Ureter (tissue), 1 donor: ENCODE measurements at places on chromosomes 7 and 10. TPM values are rescaled to one million over a fixed set of nuclear protein-coding genes. Genes with fewer than 3 reads are reported as not detected.

Gene ADAMTS14
- 2.1 TPM for total RNA-seq

Gene ZP3
- 23.3 TPM for total RNA-seq

Gene BUD31
- 104 TPM for total RNA-seq

Gene PLCE1
- 59.2 TPM for total RNA-seq

Gene RBP3
- not detected for total RNA-seq

DNA sequence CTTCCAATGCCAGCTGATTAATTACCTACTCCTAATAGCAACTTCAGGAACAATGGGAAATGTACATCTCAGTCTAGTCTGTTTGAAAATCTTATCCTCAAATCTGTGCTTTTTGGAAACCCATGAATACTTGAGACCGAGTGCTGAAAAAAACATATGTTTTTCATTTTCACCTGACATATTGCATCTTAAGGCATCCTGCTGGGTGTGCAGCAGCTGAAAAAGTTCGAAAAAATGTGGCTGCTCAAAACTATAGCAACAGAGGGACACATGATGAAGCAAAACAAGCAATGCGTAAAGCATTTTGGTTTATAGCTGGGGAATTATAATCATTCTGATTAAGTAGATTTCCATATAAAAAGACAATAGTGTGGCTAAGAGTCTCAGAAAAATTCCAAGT is 218.0 kb downstream of the CREB5 start:
- DNase-seq: no peak

DNA sequence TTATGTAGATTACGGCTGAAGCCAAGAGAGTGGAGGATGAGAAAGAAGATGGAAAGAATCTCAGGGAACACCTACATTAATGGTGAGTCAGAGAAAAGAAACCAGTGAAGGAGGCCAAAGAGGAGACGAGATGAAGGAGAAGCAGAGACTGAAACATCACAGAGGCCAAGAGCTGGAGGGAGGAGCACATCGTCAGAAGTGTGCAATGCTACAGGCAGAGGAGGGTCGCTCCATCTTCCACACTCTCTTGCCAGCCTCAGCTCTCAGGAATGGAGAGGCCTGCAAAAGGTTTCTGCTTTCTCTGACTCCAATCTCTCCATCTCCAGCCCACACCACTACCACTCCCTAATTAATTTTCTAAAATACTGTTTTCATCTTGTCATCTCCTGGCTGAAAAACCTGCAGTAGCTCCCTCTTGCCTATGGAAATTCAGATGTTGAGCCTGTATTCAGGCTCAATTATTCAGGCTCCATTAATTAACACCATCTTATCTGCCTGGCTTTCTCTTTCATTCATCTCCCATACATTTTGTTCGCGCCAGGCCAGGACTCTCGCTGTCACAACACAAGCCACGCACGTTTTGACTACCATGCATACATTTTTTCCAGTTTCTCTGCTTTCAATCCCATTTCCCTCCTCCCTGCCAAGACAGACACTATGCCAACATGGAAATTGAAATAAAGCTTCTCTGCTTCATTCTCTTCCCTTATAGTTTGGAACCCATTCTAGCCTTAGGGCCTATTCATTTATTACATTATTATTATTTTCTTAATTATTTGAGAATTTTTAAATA is 165.8 kb downstream of the INHBA start:
- no peak for DNase-seq

DNA sequence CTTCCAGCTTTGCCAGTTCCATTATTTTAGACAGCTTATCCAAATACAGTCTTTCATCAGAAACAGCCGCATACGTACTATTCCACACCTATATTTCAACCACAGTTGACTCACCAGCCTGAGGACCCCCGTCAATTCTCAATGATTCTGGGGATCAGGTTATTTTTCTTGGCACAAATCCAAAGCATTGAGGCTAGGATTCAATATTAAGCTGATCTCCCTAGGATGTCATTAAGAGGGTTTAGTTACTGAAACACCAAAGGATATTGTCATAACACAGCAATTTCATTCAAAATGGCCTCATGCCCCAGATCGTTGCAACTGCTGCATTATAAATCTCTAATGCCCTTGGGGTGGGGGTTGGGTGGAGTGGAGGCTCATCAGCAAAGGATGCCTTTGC is 214.6 kb downstream of the PTEN start:
- no peak for DNase-seq
